ENCODE measurements at places on chromosomes 1 and 21.

DNA sequence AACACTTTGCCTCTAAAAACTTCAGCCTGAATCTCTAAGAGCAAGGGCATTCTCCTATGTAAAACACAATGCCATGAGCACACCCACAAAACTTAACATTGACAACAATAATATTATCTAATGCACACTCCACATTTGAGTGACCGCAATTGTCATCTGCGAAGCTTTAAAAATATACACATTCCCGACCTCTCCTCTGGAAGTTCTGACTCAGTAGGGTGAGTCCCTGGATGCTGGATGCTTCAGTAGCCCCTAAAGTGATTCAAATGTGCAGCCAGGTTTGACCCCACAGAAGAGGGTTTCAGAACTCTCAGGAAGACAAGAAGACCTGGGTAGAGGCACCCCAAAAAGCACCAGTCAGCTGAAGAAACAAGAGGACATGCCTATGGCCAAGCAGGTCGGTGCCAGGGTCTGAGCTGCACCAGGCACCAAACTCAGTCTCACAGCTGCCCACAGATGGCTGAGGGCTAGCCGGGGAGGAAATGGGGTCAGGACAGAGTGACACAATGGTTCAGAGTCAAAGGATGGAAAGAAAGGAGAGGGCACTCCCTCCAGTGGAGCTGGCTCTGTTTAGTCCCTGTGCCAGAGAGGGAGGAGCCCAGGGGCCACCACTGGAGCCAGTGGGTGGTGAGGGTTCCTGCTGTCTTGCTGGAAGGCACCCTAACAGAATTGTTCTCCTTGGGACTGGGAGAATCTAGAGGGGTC, 17.4 kb downstream of the PIK3C2B start:
- no peak for DNase-seq

DNA sequence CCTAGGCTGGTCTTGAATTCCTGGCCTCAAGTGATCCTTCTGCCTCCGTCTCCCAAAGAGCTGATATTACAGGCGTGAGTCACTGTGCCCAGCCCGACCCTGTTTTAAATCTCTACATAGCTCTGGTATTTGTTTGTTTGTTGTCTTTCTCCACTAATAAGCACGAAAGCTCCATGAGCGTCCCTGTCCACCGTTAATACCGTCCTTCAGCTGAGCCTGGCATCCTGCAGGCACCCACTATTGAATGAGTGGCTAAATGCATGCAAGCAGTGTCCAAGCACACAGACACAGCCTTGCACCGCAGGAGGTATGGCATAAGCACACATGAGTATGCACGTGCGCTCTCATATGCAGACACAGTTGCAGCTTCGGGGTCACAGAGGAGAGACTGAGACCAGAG, 4.5 kb upstream of the COL16A1 start:
- DNase-seq, result no peak

GRCh38 chr1:233606813-233607212, 7.1 kb upstream of the KCNK1 start:
- DNase-seq, result no peak

DNA sequence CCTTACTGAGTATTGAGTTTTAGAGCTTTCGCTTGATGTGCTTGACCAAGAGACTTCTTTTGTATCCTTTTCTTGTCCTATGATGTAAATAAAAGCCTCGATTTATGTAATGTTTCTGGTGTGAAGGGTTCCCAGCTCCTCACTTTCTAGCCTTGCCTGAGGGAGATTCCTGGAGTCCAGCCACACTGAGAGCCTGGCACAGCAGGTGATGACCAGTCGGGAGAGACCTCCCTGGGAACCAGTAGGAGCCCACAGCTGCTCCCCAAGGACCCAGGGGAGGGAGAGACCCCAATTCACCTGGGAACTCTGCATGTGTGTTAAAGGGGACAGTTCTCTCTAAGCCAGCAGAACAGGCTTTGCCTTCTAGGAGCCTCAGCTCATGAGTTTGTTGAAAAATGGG, 8.9 kb downstream of the C1orf115 start:
- no peak for DNase-seq

- DNase-seq, result no peak
Measured at GRCh38 chr21:24183077-24183476, 1424.2 kb downstream of the MRPL39 start.

DNA sequence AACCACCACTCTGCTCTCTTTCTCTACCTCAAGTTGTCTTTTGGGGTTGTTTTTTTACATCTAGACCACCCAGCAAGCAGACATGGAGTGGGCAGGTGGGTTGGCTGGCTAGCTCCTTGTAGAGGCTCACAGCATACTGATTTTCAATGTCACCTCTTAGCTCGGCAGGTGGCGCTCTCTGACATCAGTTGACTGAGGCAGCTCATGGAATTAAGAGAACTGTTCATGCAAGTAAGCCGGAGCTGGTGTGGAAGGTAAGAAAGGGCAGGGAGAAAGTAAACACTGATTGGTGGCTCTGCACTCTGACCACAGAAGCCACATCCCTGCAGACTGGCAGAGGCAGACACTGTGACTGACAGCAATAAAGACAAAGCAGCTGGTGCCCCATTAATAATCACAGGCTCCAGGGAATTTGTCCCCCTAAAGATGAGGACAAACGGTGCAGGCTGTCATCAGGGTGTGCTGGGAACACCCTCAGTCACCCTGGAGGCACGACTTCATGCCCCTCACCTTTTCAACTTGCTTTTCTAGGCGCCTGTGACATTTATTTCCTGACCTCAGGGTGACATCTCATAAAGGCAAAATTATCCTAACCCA, 226.8 kb downstream of the LMX1A start:
- DNase-seq, result peak; percentile 44

Measured in fibroblast of mammary gland (primary cell).